Stimulated activated CD4-positive, alpha-beta T cell treated with anti-CD3 and anti-CD28 coated beads, TNF-alpha, amount 100 ng/mL, for 24 hours (primary cell): ENCODE measurements at places on chromosomes 1 and 21.

DNA sequence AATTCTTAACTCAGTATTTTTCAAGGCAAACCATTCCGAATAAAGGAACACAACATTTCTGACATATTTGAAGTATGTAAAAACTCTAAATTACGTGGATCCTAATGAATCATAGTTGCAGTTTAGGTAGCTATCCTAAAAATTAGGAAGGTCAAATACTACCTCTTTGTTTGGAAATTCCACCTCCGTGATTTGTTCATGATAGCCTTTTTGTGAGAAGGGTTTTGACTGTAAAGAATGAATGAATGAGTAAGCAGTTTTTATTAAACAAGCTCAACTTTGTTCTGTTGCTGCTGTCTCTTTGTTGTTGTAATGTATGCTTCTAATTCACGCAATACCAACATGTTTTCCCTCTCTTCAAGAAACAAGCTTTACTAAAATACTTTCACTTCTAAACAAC, 840.4 kb downstream of the USP25 start:
- no peak for DNase-seq

DNA sequence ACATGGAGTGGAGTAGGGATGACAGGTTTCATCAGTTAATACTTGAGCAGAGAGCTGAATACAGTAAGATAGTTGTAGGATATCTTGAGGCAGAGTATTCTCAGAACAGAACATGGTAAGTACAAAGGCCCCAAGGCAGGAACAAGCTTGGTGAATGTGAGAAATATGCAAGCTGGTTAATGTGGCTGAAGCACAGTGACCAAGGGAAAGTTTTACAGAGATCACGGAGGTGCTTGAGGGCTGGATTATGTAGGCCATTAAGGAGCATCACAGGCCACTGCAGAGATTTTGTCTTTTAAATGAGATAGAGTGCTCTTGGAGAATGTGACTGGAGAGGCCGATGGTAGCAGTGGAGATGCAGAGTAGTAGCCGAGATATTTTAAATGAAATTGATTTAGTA, 54.0 kb upstream of the BOLA1 start:
- DNase-seq: no peak

- DNase-seq: no peak
Measured at GRCh38 chr1:22465671-22466070, 14.0 kb downstream of the ZBTB40 start.

GRCh38 chr1:237507005-237507404, 383.7 kb downstream of the ZP4 start:
- no peak for DNase-seq

- DNase-seq: no peak
Measured at GRCh38 chr1:40379785-40380452, 6.4 kb downstream of the SMAP2 start.

GRCh38 chr1:221206076-221206475, 326.8 kb downstream of the HLX start:
- no peak for DNase-seq

GRCh38 chr1:15089258-15089992, 64.1 kb upstream of the TMEM51 start:
- DNase-seq: no peak

DNA sequence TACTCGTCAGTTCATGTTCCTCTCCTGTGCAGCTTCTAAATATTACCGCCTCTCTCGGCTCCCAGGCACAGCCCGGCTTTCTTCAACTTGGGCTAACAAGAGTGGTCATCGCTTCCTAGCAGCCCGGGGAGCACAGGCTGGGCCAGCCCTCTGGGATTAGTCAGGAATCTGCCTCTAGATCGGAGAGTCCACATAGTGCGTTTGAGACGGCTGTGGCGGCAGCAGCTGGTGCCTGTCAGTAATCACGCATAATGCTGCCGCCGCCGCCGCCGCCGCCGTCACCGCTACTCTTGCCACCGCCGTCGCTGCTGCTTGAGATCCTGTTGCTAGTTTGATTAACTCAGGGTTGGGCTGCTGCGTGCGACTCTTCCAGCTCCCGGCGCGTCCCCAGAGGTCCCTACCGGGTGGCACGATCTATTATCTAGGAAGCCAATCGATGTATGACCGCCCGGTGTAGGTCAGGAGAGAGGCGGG, at the start of gene RXRG:
Gene RXRG (minus strand): TSS at position 230 of the 474 bp plus-strand sequence. CDS start 233 bp downstream, outside the sequence.
- no peak for DNase-seq

GRCh38 chr1:112040891-112041740, 51.6 kb upstream of the KCND3 start:
- DNase-seq: no peak

- DNase-seq: no peak
Measured at GRCh38 chr21:17406202-17406601, 106.6 kb upstream of the CXADR start.

- DNase-seq: no peak
Measured at GRCh38 chr1:200670242-200671118, 773 bp upstream of the DDX59 start.

GRCh38 chr1:156675210-156676113, 1.7 kb downstream of the NES start:
- DNase-seq: no peak

DNA sequence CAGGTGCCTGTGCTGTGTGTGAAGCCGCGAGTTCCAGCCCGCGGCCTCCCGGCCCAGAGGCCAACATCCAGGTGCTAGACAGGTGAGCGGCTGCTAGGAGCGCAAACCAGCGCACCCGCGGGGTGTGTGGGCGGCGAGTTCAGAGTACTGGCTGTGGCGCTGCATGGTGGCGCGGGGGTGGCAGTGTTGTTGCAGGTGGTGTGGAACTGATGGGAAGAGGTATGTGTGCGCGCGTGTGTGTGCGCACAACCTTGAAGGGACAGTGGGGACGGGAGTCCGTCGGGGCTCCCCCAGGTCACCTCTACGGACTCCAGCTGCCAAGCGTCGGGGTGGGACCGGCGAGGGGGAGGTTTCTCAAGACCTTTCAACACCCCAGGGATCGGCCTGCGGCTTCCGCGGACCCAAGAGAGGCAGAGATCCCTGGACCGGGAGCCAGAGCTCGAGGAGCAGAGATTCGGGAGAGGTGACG, 433 bp upstream of the DMBX1 start:
- DNase-seq: no peak

- no peak for DNase-seq
Measured at GRCh38 chr1:101245246-101245927, 8.6 kb downstream of the S1PR1 start.

- DNase-seq: no peak
Measured at GRCh38 chr1:110350360-110350759, 11.2 kb downstream of the RBM15 start.

- no peak for DNase-seq
Measured at GRCh38 chr1:210072896-210073504, 135.0 kb downstream of the SYT14 start.

GRCh38 chr21:44455524-44456213, 359 bp downstream of the LRRC3 start:
- DNase-seq: no peak

DNA sequence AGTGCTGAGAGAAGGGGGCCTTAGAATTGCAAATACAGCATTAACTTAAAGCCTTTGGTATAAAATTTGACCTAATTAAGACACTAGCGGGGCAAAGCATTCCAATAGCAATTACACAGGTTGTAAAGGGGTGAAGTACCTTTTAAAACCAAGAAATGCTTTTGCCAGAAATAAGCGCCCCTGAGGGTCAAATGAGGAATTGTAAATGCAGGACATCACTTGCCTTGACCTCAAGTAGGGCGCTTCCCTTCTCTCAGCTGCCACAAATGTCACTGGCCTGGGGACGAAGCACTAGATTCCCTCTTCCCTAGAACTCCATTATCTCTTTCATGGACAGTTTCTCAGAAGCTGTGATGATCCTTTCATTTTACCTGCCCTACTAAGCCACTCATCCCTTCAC, 48.3 kb downstream of the SEC16B start:
- no peak for DNase-seq

DNA sequence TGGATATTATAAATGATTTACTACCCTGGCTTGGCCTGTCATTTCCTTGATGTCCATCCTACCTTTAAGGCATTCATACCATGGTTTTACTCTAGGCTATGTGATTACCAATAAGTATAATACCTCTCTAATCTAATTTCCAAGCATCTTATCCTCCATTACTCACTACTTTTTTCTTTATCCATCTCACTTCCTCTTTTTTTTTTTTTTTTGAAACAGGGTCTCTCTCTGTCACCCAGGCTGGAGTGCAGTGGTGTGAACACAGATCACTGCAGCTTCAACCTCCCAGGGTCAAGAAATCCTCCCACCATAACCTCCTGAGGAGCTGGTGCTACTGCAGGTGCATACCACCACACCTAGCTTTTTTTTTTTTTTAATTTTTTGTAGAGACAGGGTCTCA, 39.9 kb downstream of the INKA2 start:
- DNase-seq: no peak

DNA sequence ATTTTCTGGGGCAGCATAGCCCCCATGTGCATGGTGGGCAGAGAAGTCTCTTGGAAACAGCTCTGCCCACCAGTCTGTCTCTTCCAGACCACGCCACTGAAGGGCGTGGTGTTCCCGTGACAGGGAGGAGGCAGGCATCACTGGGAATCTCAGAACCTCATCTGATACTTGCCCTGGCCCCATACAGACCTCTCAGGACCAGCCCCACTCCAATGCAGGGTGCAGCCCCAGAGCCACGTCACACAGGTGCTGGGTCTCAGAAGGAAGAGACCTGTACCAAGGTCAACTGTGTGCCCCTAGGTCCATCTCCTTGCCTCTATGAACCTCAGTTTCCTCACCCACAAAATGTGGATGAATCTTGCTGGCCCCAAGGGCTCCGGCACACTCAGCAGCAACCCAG, 7.3 kb downstream of the RAP1GAP start:
- DNase-seq: no peak

- DNase-seq: no peak
Measured at GRCh38 chr1:14236097-14236496, 362.4 kb upstream of the KAZN start.

- no peak for DNase-seq
Measured at GRCh38 chr1:226438007-226438406, 30.1 kb upstream of the PARP1 start.

DNA sequence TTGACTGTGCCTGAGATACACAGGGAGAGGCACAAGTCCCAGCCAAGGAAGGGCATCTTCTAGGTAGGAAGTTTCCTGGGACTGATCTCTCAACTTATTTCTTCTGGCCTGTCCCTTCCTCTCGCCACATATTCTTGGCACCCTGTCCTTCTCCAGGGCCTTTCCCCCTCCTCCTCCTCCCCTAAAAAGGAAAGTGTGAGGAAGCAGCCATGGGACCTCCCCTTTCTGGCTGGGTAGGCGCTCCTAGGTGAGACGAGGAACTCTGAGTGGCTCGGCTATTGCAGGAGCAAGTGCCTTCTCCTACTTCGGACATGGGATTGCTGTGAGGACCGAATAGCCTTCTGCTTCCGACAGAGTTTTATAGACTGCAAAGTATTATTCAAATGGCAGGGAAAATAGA, 15.5 kb upstream of the MTARC2 start:
- no peak for DNase-seq

DNA sequence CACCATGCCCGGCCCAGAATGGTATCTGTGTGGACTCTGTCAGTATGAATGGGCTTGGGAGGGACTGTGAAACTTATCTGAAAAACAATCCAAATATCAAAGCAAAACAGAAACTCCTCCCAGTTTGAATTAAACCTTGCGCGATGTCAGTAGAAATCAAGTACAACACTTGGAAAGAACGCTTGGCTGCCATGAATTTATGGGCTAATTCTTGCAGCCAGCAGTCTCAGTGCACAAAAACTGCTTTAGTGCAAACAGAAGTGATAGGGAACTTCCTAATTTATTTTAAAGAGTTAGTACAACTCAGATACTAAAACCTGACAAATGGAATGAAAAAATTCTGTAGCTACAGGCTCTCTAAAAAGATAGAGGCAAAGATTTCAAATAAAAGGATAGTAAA, 8.5 kb downstream of the CLCA1 start:
- no peak for DNase-seq

- DNase-seq: no peak
Measured at GRCh38 chr21:38443110-38443509, 55.2 kb downstream of the ERG start.

DNA sequence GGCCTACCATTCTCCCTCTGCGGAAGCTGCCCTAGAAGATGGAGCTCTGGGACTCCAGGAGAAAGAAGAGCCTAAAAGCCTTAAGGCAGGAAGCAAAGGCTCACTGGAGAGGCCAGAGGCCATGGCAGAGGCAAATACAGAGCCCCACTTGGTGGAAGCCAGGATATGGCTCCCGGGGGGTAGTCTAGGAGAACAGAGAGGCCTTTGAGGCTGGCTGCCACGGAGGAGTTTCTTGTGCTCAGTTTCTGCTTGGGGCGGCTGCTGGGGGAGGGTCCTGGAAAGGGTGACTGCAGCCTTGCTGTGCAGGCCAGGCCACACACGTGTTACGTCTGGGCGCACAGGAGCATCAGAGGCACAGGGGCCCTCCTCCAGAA, 5.4 kb downstream of the CC2D1B start:
- DNase-seq: no peak

DNA sequence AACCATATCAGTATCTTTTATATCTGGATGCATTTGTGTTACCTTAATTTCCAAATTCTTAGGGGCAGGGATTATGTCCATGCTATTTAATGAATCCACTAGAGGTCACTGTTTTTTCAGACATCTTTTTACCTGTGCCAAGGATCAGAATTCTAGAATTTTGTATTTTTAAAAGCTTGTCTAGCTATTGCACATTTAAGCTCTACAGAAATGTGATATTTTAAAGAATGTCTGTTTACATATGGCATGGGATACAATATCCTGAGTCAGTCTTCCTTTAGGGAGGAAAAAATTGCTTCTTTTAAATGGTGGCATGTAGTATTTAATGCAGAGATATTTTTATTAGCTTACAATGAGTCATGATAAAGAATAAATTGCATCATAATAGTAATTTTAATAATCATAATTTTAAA, 11.3 kb downstream of the RPAP2 start:
- DNase-seq: no peak

DNA sequence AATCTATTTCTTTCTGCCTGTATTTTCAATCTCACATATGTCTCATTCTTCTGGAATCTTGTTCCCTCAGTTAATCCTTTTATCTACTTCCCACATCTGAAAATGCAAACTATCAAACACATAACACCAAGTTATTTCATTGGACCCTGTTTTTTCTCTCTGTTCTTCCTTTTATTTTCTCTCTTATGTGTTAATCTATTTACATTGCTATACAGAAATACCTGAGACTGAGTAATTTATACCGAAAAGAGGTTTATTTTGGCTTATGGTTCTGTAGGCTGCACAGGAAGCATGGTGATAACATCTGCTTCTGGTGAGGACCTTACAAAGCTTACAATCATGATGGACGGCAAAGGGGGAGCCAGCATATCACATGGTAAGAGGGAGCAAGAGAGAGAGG, 247.6 kb downstream of the TGFB2 start:
- no peak for DNase-seq
